ENCODE measurements at places on chromosomes 16 and 17.
A peak's percentile ranks its signal among the peaks of the same experiment; 100 is the strongest.

DNA sequence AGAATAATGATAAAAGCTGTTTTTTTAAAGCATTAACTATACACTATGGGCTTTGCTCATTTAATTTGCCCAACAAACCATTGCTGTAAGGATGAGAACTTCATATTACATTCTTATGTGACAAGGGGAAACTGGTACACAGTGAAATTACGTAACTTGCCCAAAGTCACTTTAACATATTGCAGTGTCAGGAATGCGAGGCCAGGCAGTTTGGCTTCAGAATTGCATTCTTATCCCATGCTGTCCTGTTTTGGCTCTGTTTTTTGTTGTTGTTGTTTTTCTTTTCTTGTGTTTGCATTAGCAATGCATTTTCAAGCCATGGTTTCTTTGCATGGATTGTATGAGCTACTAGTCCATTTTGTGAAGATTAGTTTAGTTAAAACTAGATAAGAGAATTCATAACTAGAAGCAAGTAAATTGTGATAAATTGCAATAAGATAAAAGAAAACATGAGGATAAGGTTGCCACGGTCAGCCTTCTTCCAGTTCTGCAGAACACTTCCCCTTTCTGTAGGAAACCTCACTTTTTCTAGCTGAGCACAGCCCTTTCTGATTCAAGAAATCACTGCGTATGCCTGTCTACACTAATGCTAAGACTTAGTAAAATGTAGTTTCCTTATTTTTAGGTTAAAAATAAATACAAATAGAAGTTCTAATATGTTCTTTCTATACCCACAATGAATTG, 221.3 kb upstream of the KCNJ16 start:
- no peak for DNase-seq

GRCh38 chr17:33832262-33832661, 422.8 kb upstream of the CCL2 start:
- DNase-seq: no peak

- DNase-seq: peak; percentile 52
These were observed 2.9 kb downstream of the SRSF2 start for GRCh38 chr17:76734080-76734840.

GRCh38 chr16:88613911-88614817, 24.2 kb upstream of the IL17C start:
- no peak for DNase-seq

DNA sequence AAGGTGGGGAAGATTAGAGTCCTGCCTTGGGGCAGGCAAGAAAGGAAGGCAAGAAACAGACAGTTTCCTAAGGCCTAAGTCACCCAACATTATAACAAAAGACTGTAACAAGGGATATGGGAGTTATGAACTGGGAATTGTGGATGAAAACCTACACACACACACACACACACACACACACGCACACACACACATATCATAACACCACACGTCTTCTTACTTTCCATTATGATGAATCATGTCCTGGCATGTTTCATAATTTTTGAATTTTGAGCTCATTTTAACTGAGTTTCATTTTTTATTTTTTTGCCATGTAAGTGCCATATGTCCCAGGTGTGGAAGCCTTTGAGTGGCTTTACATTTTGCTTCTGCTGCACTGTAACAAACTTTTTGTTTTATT, 29.9 kb downstream of the HS3ST2 start:
- no peak for DNase-seq

DNA sequence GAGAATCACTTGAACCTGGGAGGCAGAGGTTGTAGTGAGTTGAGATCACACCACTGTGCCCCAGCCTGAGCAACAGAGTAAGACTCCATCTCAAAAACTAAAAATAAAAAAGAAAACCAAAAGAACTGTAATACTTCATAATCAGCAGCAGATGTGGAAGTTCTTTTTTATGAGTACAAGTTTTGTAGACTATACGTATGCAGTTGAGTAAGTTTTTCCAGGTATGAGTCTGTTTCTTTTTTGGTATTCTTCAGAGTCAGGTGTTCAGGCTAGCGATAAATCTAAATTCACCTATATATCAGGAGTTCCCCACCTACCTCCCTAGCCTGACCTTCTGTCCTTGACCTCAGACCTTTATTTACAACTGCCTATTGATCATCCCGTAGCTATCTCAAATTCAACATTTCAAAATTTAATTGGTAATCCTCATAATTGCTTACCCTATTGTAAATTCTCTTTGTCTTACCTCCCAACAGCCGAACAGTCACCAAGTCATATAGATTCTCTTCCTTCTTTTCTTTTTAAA, 10.7 kb downstream of the DCTN5 start:
- no peak for DNase-seq
